ENCODE measurements at places on chromosomes 2 and 18. TPM values are rescaled to one million over a fixed set of nuclear protein-coding genes. Genes with fewer than 3 reads are reported as not detected.

DNA sequence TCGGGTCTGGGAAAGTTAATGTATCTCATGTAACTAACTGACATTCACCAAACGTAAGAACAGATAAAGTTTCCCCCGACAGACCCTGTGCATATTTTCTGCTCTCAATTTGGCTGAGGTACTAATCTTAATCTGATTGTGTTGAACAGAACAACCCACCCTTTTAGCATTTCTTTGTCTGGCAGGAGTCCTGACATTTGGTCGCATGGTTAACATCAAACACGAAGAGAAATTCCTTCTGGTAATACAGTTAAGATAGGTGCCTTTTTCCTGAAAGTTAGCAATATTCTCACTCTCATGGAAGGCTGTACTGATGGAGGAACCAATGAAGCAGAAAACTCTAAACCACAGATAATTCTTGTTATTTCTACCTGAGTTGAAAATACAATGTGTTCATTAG lies 520.8 kb downstream of the PARD3B start:
- DNase-seq, result no peak

DNA sequence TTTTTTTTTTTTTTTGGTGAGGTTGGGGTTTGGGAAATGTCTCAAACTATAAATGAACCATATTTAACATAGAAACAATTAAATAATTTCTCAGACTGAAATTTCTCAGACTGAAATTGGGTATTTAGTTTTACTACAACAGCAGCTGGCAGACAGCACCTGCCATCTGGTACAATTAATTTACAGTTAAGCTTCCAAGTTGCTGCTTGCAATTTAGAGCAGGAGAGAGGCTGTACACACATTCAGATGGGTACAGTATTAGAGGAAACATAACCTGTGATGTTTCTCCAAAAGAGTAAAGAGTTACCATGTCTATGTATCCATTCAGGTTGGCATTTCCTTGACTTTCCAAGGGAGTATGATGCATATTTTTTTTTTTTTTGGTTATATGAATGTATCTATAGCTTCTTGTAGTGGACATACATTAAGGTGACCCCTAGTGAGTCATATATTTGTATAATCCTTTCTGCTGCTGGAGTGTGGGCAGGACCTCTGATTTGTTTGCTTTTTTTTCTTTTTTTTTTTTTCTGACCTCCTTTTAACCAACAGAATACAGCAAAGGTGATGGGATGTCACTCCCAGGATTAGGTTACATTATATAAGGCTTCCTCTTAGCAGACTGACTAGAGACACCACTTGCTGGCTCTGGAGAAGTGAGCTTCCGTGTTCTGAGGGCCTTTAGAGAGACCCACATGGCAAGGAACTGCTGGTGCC lies 201.7 kb downstream of the PTH2R start:
- no peak for DNase-seq

DNA sequence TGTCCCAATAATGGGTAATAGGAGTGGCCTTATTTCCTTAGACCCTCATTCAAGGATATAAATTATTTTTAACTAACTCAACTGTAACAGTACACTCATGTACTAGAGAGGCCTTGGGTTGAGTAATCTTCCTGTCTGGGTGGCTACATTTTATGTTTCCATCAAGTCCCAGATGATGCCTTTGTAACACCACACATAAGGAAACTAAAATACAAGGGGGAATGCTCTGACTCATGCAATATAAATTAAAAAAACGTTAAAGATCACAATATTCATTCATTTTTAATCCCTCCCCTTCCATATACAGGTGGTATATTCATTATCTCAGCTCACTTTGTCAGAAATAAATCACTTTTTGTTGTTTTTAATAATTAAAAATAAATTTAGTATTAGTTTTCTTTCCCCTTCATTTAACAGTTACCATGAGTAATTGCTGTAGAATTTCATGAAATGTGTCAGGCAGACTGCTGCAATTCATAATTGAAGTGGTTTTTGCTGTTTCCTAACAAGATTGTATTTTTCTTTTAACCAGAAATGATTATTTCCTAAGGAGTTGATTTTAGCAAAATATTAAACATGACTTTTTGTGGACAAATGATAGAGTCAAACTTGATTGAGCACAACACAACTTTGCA lies 1403.6 kb downstream of the SUCLG1 start:
- DNase-seq, result peak; percentile 93

DNA sequence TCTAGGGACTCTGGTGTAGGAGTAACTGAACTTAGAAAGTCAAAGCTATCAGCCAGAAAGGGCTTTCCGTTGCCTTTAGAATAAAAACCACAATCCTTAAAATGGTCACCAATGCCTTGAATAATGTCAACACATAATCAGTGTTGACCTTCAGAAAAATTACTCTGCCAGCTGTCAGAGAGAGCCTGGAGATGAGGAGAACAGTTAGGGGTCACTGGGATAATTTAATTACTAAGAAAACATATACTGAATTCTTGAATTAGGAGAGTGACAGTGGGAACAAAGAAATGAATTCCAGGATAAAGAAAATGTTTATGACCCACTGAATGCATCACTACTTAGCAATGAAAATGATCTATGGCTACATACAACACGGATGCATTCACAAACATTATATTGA lies 23.4 kb upstream of the UGP2 start:
- DNase-seq, result peak; percentile 16

GRCh38 chr18:77960791-77961410 lies 711.3 kb downstream of the GALR1 start:
- DNase-seq, result no peak

DNA sequence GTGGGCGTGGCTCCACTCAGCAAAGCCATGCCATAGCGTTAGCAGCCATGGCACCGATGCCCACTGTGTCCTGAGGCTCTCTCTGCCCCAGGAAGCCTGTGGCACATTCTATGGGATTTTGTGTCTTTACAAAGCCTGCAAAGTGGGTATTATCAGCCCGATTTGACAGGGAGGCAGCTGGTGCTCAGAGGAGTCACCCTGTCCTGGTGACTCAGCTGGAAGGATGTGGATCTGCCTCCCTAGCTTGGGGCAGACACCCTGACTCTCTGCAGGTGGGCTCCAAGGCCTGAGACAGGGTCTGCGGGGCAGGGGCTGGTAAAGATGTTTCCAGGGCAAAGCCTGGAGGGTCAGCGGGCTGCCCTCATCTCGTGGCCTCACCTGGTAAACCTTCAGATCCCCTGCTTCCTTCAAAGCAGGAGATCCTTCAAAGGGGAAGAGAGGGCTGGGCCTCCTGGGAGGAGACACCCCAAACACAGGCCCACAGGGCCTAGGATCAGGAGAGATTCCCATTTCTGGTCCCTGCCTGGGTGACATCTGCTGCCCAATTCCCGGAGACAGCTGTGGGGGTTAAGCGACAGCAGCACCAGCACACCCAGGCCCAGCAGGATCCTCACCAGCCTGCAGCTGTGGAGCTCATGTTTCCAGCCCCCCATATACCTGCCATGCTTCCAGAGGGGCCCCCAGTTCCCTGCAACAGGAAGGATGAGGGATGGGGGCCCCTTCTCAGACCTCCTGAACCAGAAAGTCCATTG lies 3.0 kb upstream of the ASB1 start:
- peak; percentile 57 for DNase-seq

DNA sequence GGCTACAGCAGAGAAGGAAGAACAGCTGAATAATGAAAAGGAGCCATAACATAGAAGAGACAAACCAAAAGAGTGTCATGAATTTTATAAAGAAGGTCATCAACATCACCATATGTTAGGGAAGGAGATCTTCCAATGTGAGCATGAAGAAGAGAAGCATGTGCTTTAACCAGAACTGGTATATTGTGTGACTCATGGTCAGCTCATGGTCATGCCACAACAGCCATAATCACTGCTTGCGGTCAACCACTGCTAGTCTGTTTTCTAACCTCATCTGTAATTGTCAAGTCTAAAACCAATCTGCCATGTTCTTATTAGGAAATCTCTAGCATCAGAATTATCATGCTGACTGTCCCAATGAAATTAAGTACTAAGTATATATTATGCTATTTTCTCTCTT lies 204.1 kb upstream of the VRK2 start:
- peak; percentile 80 for DNase-seq

- no peak for DNase-seq
Measured at GRCh38 chr18:79409313-79409712, 13.6 kb downstream of the NFATC1 start.

DNA sequence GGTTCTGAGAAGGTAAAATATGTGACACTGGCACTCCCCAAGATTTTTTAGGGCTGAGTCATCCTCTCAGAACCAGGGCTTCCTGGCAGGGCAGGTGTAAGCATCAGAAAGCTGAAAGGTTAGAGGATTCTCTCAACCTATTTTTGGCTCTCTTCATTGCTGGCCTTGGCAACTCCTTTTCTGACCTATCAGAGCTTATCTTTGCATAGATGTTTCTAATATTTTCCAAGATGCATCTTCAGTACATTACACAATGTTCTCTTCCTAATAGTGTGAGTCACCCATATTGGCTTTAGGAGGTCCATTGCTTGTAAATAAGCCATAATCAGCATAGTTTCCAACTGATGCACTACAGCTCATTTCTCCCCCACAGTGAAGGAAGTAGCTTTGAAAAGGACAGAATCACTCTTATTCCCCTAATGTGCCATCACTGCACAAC lies 2008.4 kb upstream of the PIK3C3 start:
- peak; percentile 56 for DNase-seq

- DNase-seq, result no peak
Measured at GRCh38 chr2:8574196-8575037, 107.4 kb upstream of the ID2 start.

- peak; percentile 12 for DNase-seq
Measured at GRCh38 chr2:86072271-86072858, 33.3 kb downstream of the POLR1A start.

- peak; percentile 94 for DNase-seq
Measured at GRCh38 chr2:207258263-207258991, 92.7 kb upstream of the KLF7 start.

- DNase-seq, result no peak
Measured at GRCh38 chr18:77905011-77905410, 655.4 kb downstream of the GALR1 start.

GRCh38 chr2:55073000-55073983 lies 23.0 kb upstream of the RTN4 start:
- no peak for DNase-seq

- no peak for DNase-seq
Measured at GRCh38 chr2:149040451-149040850, 2.0 kb downstream of the LYPD6B start.

GRCh38 chr2:39625193-39625926 lies 40.4 kb upstream of the TMEM178A start:
- DNase-seq, result no peak

DNA sequence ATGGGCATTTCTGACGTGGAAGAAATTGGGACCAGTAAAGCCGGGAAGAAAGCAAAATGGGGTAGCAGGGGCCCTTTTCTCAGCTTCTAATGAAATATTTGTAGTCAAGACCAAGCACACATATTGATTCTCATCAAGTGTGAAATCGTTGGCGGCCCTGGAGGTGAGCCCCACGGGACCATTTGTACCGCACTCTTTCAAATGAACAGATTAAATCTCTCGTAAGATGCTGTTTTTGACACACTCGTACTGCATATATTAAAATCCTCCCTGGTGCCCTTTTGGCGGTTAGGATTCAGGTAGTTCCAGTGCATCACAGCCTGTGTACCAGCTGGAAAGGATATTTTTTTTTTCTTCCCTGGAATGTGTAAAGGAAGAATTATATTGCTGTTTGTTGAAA lies 9.9 kb upstream of the MYL1 start:
- no peak for DNase-seq

DNA sequence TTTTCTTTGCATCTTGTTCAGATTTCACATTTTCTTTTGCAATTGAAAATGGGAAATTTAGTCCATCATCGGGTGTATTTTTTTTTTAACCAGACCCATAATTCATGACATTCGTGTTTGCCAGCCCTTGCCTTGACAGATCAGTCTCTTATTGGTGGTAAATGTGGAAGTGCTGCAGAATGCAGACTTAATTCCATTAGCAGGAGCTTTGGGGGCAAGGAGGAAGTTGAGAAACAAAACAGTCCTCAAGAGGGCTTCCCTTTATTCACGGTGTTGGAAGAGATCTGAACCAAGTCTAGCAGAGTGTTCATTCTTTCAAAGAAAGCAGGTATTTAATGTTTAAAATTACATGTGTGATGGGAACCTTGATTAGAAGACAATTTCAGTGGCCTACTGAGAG lies 16.6 kb upstream of the RPE start:
- no peak for DNase-seq

DNA sequence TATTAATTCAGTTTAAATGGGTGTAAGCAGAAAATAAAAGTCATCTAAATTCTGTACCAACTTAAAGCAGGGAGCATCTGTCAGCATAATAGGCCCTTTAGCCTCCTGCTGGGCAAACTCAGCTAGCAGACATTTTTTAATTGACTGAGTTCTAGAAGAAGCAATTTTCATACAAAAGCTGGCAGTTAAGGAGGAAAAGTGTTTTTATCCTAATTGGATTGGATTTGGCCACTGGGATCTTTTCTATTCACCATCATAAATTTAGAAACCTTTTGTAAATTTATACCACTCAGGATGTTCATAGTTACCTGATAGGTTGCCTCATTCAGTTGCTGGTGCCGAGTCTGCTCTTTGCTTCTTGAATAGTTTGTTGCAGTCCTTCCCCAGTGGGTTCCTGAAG lies 262.7 kb upstream of the FSIP2 start:
- DNase-seq, result no peak

DNA sequence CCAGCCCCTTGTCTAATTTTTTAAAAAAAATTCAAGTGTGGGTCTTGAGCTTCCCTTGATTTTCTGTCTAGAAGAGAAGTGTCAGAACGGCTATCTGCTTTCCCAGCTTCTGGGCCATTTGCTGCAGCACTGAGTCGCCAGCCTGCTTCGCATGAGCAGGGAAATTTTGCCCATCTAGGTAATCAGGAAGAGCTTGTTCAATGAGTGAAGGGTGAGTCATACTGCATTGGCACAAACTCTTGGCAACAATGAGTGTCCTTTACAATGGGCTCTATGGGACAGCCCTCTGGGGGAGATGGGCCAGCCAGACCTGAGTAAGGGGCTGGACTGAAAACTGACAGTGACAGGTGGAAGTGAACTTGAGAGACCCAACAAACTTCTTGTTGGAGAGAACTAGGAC lies 2.4 kb upstream of the RNF144A start:
- no peak for DNase-seq

DNA sequence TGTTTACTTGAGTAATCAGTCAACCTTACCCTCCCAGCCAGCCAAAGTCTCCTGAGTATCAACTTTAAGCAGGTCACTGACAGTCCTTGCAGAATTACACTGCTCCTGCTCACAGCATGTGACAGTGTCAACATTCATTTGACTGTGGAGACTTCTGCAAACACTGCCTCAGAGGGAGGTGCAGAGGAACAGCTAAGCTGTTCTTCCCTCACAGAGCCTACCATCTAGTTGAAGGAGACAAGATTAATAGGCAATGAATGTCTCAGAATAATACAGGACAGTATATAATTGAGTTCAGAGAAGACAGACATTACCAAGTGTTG lies 11.9 kb downstream of the SLC14A2 start:
- no peak for DNase-seq

Gene GPR75
- 0.92 TPM for total RNA-seq

Gene ALS2
- total RNA-seq, result 24.0 TPM

Gene GKN2
- not detected for total RNA-seq

Gene HOXD8
- 0.58 TPM for total RNA-seq

Gene FOXD4L1
- not detected for total RNA-seq

Gene HK2
- total RNA-seq, result 9.8 TPM

Gene PPIL3
- total RNA-seq, result 106 TPM

Gene ELOA2
- not detected for total RNA-seq

Gene PTPN18
- total RNA-seq, result 39.4 TPM

Gene PPP1R1C
- total RNA-seq, result 2.0 TPM

Gene RUFY4
- not detected for total RNA-seq

Gene NPHP1
- total RNA-seq, result 4.8 TPM

Gene LYPD6B
- total RNA-seq, result 14.6 TPM

Gene AQP12B
- not detected for total RNA-seq

Gene IL1RN
- not detected for total RNA-seq

Gene SLC5A7
- not detected for total RNA-seq

Data from LHCN-M2 (cell line).